Aorta (tissue), 5 donors: ENCODE measurements at places on chromosomes 1 and 21. TPM values are rescaled to one million over a fixed set of nuclear protein-coding genes. Genes with fewer than 3 reads are reported as not detected.

Gene RASAL2
- 34.2 TPM for total RNA-seq

Gene ELAVL4
- total RNA-seq: 0.39 TPM

Gene C1orf226
- 5.5 TPM for total RNA-seq

Gene TGFB2
- 18.0 TPM for total RNA-seq

Gene PAX7
- total RNA-seq: not detected

Gene HPDL
- total RNA-seq: not detected

Gene SCYL3
- 7.5 TPM for total RNA-seq

DNA sequence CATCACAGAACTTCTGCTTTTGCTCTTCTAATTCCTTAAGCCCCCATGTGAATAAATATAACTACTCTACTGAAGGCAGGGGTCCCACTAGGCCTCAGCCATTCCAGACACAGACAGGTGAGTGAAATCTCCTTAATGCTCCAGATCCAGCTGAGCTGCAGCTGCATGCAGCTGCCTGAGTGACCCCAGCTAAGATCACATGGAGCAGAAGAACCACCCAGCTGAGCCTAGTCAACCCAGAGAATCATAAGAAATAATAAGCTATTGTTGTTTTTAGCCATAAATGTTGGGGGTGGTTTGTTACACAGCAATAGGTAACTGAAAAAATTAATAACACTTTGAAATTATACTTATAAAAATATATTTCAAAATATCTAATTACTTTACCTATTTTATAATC is 220.3 kb downstream of the SIPA1L2 start:
- H3K36me3 ChIP-seq: no peaks in the 10 kb centered on the region
- no peaks in the 10 kb centered on the region for H3K4me1 ChIP-seq
- H3K4me3 ChIP-seq: no peak overlapping the region
- no peak for DNase-seq
- no peaks in the 10 kb centered on the region for H3K27me3 ChIP-seq

DNA sequence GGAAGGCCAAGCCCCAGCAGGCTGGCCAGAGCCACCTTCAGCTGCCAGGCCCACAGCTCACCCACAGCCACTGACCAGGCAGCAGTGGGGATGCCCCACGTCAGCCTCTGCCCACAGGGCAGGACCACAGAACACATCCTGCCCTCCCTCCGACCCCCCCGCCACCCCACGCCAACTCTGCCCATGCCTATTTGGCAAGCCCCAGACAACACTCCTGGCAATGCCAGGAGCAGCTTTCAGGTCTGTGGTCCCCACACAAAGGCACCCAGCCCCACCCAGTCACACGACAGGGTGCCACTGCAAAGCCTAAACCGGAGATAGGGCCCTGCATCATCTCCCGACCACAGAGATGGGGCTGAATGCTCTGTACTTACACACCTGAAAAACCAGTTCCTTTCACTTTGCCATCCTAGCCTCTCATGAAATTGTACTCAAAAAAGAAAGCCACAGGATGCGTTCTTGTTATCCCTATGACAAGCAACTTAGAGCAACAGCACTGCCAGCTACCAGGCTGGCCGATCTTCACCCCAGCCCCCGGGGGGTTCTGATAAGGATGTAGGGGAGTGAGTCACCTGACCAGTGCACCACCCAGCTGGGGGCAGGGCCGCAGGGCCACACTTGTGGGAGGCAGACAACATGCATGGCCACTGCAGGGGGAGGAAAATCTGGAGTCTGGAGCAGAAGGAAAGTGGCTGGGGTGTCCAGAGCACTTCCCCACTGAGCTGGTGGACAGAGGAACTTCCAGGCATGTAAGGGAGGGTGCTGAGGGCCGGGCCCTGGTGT is 36.2 kb downstream of the UBE2G2 start:
- no peak overlapping the region for H3K27ac ChIP-seq
- DNase-seq: no peak
- H3K4me3 ChIP-seq: no peak overlapping the region
- no peaks in the 10 kb centered on the region for H3K36me3 ChIP-seq
- no peaks in the 10 kb centered on the region for H3K4me1 ChIP-seq

GRCh38 chr1:195733826-195734225 is 874.4 kb downstream of the KCNT2 start:
- H3K4me3 ChIP-seq: no peak overlapping the region
- no peaks in the 10 kb centered on the region for H3K36me3 ChIP-seq
- no peak overlapping the region for H3K27ac ChIP-seq
- H3K4me1 ChIP-seq: no peaks in the 10 kb centered on the region
- H3K27me3 ChIP-seq: no peaks in the 10 kb centered on the region
- no peak for DNase-seq

GRCh38 chr1:26084091-26084561 is 16.7 kb upstream of the TRIM63 start:
- DNase-seq: no peak
- H3K36me3 ChIP-seq: no peaks in the 10 kb centered on the region

DNA sequence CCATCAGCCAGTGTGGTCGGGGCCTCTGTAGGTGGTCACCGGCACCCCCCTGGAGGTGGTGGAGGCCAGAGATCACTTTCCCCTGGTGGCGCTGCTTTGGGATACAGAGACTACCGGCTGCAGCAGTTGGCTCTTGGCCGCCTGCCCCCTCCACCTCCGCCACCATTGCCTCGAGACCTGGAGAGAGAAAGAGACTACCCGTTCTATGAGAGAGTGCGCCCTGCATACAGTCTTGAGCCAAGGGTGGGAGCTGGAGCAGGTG is 961 bp downstream of the RBM15 start:
- H3K36me3 ChIP-seq: no peaks in the 10 kb centered on the region
- DNase-seq: no peak
- peak overlapping the region; percentile 78 for H3K4me3 ChIP-seq
- no peaks in the 10 kb centered on the region for H3K27me3 ChIP-seq
- peaks cover 3% of the 10 kb centered on the region for H3K4me1 ChIP-seq
- no peak overlapping the region for H3K27ac ChIP-seq

DNA sequence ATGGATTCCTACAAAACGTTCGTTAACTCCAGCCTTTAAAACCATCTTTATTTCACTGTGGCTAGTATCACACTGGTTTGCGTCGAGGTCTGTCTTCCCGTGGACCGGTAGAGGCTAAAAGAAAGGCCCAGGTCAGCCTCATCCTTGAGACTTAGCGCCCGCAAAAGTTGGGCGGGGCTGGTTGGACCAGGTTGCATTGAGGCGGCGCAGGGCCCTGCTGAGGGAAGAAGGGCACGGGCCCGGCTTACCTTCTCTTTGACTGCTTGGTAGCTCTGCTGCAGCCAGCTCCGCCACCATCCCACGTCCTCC is 455 bp downstream of the BSDC1 start:
- no peaks in the 10 kb centered on the region for H3K4me1 ChIP-seq
- H3K27ac ChIP-seq: no peak overlapping the region
- H3K27me3 ChIP-seq: no peaks in the 10 kb centered on the region
- no peak for DNase-seq
- H3K36me3 ChIP-seq: no peaks in the 10 kb centered on the region

DNA sequence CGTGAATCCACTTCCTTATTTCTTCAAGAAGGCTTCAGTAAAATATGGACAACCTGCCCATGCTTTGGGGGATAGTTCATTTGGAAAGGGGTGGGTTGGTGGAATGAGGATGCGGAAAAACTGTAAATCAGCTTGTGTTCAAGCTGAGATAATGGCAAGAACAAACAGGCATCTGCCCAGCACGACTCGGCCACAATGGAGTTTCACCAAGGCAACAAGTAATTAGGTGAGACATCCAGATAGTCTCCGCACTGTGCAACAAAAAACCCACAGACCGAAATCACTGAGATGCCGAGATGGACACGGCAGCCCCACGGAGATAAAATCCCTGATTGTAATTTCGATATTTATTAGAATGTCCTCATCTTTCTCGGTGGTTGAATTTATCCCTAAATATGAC is 455.2 kb downstream of the AJAP1 start:
- no peaks in the 10 kb centered on the region for H3K36me3 ChIP-seq
- H3K4me3 ChIP-seq: no peak overlapping the region
- H3K27ac ChIP-seq: no peak overlapping the region

DNA sequence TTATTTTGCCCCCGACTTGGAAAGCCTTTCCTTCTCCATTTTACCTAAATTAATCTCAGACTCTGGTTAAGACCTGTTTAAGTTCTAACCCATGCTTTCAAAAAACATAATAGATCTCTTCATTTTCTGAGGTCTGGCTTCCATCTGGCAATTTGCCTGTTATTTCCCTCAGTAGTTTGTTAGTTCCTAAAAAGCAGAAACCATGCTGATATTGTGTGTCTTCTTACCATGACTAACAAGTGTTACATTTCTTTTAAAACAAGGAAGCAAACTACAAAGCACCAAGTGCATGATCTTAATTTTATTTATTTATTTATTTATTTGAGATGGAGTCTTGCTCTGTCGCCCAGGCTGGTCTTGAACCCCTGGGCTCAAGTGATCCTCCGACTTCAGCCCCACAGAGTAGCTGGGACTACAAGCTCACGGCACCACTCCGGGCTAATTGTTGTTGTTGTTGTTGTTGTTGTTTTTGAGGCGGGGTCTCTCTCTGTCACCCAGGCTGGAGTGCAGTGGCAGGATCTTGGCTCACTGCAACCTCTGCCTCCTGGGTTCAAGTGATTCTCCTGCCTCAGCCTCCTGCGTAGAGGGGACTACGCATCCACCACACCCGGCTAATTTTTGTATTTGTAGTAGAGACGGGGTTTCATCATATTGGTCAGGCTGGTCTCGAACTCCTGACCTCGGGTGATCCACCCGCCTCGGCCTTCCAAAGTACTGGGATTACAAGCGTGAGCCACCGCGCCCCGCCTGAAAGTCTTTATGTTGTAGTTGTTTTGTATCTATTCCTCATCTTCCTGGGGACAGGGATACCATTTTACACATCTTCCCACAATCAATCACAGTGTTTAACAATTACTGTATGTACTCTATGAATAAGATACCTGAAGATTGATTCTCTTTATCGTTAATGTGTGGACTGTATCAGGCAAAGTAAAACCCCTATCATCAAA is 1.3 kb upstream of the PATJ start:
- no peak overlapping the region for H3K27ac ChIP-seq
- H3K27me3 ChIP-seq: no peaks in the 10 kb centered on the region
- no peaks in the 10 kb centered on the region for H3K36me3 ChIP-seq
- H3K4me1 ChIP-seq: no peaks in the 10 kb centered on the region

DNA sequence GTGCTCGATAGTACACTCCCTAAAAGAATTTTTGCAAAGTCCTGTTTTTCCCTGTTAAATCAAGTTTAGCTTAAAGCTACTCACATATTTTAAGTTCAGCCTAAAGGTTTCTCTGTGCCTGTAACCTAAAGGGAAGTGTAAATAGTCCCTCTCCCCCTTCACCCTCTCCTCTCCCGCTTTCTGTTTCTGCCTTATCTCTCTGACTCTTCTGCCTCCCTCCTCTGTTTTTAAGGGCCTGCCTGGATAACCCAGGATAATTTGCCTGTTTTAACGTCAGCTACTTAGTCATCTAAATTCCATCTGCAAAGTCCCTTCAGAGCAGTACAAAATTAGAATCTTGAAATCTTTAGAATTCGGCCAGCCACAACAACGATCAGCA is 92.6 kb downstream of the NID1 start:
- no peaks in the 10 kb centered on the region for H3K36me3 ChIP-seq
- no peaks in the 10 kb centered on the region for H3K4me1 ChIP-seq
- H3K27ac ChIP-seq: peak overlapping the region; percentile 95
- no peak for DNase-seq

GRCh38 chr21:42309753-42310213 is 5.4 kb downstream of the TFF3 start:
- H3K27me3 ChIP-seq: no peaks in the 10 kb centered on the region
- H3K4me1 ChIP-seq: no peaks in the 10 kb centered on the region
- no peak for DNase-seq
- no peaks in the 10 kb centered on the region for H3K36me3 ChIP-seq
- no peak overlapping the region for H3K27ac ChIP-seq

GRCh38 chr1:239562095-239562494 is 175.7 kb downstream of the CHRM3 start:
- no peak overlapping the region for H3K4me3 ChIP-seq
- H3K36me3 ChIP-seq: no peaks in the 10 kb centered on the region
- DNase-seq: no peak
- H3K27me3 ChIP-seq: no peaks in the 10 kb centered on the region
- no peak overlapping the region for H3K27ac ChIP-seq

DNA sequence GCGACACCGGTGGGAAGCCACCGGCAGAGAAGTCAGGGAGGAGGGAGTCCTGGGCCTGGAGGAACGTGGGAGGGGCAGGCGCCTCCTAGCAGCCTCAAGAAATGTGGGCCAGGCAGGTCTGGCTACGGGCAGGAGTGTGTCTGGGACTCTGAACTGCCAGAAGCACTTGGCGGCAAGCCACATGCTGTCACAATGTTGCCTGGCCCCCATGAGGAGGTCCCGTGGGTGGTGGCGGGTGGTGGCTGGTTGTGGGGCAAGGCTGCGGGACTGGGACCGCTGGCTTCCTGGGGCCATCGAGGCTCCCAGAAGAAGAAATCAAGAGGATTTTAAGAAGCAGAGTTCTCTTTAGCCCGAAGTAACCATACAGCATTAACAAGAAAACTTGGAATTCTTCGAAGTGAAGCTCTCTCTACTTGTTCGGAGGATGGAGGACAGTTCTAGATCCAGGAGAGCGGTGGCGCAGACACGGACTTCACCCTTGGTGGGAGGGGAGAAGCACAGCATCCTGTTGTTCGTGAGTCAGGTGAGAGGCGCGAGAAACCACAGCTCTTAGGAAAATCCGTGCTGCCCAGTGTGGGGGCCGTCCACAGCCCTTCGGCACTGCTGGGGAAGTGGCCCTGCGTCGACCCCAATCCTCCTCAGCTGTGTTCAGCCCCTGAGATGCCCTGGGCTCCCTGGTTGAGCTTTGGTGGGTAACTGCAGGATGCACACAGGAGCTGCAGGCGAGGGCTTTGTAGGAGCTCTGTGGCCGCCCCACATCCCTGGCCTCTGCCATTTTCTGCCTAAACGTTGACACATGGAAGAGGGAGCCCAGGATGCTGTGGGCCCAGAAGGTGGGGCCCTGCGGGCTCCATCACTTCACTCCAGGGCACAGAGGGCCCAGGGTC is 12.4 kb downstream of the SKI start:
- H3K36me3 ChIP-seq: no peaks in the 10 kb centered on the region
- H3K4me1 ChIP-seq: no peaks in the 10 kb centered on the region
- peak; percentile 90 for DNase-seq
- no peak overlapping the region for H3K27ac ChIP-seq
